ENCODE measurements at places on chromosomes 5 and 9.

GRCh38 chr9:96219026-96219899 is 82.7 kb downstream of the HSD17B3 start:
- peak; percentile 50 for DNase-seq

DNA sequence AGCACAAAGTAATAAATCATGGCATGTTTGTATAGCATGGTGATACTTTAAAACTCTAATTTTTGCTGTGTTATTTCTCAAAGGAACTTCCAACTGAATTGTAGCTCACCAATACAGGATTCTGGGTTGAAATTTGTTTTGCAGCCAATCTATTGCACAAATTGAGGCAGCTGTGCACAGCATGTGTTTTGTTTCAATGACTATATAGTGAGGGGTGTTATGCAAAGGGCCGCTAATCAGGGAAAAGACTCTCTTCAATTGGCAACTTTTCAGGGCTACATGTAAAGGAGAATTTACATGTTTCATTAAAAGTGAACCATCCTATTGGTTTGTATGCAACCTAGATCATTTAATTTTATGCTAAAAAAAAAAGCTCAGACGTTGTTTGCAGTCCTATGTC is 44.6 kb downstream of the PLPPR1 start:
- DNase-seq, result no peak

DNA sequence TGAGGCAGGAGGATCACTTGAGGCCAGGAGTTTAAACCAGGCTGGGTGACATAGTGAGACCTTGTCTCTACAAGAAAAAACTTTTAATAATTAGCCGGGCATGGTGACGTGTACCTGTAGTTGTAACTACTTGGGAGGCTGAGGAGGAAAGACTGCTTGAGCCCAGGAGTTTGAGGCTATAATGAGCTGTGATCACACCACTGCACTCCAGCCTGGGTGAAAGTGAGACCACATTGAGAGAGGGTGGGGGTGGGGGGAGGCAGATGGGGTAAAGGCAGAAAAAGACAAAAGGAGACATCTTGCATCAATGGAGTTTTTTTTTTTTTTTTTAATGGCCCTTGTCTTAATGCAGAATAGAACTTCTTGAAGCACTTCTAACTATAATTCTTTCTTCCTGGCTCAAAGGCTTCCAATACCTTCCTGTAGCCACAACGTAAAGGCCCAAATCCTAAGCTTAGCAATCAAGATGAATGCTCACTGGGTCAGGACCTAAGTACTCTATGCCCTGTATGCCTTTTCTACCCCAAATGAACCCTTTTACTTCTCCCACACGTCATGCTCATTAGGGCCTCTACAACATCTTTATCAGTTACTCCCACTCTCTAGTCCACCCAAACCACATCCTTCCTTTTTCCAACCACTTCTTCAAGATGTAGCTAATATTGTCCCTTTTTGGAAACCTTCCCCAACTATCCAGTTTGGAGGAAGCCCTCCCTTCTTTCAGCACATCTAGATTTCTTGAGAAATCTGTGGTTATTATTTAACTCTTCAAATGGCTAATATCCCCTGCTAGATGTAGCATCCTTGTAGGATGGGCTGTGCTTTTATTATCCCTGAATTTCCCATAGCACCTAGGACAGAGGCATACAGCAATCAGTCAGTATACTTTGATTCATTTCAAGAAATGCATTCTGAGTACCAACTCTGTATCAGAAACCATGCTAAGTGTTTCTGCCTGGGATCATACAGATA is 40.8 kb downstream of the CSF2 start:
- no peak for DNase-seq

GRCh38 chr5:100537946-100538345 is 2.8 kb downstream of the FAM174A start:
- no peak for DNase-seq

- DNase-seq, result no peak
Measured at GRCh38 chr5:64766941-64767340, 1.6 kb downstream of the SREK1IP1 start.

GRCh38 chr5:60810438-60811085 is 33.5 kb downstream of the ELOVL7 start:
- no peak for DNase-seq

DNA sequence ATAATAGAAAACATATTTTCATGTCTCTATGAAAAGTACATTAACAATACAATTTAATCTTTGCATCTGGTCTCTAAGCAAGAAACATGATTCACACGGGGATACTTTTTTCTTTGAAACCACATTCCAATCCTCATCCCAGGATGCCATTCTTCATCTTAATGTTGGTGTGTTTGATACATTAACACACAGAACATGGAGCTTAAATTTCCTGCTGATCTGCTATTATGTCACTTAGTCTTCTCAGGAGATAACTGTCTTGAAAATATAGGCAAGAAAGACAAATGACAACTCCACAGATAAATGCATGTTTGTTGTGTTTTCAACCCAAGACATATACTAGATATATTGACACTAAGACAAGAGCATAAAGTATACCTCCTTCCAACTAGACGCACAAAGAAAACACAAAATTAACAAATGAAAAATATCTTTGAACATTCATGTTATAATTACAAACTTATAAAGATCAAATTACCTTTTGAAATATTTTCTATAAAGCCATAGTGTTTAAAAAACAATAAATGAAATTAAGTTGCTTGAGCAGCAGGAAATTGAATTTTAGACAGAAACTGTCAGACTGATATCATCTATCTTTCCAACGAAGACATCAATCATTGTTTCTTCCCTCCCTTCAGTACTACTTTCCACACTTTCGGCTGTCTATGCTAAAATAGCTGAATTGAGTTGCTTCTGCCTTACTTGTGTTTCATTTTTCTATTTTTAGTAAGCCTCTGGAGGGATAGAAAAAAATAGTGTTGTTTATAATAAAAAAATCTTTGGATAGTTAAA is 1676.7 kb upstream of the CDH9 start:
- DNase-seq, result no peak
